GM10248 (cell line): ENCODE measurements at places on chromosomes 3 and 15.

DNA sequence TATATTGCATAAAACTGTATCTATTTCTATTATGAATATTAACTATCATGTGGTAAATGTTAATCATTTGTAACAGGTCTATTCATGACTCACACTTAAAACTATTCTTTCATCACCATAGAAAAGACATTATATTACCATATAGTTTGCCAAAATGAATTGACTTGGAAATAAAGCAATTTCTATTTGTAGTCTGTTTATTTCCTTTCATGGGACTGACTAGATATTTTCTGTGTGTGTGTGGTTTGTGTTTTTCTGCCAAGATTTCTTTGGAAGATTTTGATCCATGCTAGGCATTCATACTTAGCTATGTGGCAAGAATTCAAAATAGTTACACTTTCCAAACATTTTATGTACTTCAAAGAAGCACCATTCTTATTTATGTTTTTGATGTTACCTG is 522.5 kb upstream of the AGTR1 start:
- DNase-seq: no peak

DNA sequence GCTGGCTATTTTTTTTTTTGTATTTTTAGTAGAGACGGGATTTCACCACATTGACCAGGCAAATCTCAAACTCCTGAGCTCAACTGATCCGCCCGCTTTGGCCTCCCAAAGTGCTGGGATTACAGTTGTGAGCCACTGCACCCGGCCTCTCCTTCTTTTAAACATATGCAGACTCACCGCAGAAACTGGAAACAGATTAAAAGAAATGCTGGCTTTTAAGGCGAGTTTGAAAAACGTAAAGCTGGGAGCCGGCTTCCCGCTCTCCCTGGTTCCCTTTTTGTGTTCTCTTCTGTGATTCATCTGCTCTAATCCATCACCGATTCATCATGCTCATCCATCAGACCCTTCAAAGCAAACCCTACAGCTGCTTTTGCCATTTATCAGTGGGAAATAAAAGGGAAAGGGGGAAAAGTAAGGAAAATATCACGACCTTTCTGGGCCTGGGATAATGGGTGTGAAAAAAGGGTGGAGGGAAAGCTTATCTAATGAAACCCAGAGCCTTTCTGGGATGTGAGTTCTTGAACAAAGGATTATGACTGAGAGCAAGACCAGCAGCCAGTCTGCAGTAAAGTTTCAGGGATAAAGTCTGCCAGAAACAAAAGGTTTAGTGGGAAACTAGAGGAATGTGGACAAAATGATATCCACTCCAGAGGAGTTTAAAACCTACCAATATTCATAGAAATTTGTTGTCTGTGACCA is 92.3 kb upstream of the LRIG1 start:
- DNase-seq: no peak

- DNase-seq: peak; percentile 68
Observed at GRCh38 chr3:4693620-4694019, 200.5 kb downstream of the ITPR1 start.

DNA sequence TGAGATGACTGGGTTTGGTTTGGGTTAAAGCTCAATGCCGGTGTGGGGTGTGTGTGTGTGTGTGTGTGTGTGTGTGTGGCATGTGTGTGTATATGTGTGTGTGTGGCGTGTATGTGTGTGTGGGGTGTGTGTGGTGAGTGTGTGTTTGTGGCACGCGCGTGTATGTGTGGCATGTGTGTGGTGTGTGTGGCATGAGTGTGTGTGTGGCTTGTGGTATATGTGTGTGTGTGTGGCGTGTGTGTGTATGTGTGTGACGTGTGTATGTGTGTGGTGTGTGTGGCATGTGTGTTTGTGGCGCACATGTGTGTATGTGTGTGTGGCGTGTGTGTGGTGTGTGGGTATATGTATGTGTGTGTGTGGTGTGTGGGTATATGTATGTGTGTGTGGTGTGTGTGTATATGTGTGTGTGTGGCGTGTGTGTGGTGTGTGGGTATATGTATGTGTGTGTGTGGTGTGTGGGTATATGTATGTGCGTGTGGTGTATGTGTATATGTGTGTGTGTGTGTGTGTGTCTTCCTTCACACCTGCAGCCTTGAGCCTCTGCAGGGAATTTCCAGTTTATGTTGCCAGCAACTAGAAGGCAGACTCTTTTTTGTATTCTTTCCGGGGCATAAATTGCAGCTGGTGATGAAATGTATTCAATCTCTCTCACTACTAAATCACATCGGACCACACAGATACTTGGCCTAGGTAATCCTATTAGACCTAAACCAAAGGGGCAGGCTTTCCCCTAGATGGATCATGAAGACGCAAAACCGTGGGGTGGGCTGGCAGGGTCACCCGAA is 34.8 kb downstream of the CHRD start:
- DNase-seq: no peak

- DNase-seq: no peak
Observed at GRCh38 chr15:35741881-35742280, 195.9 kb upstream of the DPH6 start.

DNA sequence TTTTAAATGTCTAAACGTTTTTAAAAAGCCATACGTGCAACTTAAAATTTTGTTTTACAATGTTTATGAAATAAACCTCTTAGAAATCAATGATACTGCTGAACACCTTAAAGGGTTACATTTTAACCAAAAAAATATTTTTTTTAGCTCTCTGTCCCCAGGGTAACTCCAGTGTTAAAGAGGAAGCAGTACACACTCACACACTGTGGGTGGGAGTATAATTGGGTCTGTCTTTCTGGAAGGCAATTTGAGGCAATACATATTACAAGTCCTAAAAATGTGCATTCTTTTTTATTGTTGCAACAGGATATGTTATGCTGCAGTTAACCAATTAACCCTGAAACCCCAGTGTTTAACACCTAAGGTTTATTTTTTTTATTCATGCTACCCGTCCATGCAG is 34.1 kb downstream of the WHAMM start:
- DNase-seq: no peak

- DNase-seq: no peak
Observed at GRCh38 chr15:88818920-88819319, 15.7 kb downstream of the ACAN start.

DNA sequence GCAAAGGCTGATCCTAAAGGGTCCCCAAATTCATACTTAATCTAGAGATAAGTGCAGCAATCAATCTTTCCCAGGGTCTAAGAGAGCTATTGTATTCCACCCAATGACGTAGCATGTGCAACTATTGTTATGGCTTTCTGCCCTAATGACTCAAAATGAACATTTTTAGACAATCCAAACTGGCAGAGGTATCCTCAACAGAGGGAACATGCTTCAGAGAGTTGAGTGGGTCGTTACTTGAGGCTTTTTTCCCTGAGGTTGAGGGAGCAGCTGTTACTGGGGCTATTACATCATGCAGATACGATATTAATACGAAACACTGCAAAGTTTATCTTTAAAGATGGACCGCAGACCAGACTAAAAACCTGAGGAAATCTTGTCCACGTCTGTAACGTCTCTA is 278.3 kb upstream of the WNT5A start:
- DNase-seq: no peak

DNA sequence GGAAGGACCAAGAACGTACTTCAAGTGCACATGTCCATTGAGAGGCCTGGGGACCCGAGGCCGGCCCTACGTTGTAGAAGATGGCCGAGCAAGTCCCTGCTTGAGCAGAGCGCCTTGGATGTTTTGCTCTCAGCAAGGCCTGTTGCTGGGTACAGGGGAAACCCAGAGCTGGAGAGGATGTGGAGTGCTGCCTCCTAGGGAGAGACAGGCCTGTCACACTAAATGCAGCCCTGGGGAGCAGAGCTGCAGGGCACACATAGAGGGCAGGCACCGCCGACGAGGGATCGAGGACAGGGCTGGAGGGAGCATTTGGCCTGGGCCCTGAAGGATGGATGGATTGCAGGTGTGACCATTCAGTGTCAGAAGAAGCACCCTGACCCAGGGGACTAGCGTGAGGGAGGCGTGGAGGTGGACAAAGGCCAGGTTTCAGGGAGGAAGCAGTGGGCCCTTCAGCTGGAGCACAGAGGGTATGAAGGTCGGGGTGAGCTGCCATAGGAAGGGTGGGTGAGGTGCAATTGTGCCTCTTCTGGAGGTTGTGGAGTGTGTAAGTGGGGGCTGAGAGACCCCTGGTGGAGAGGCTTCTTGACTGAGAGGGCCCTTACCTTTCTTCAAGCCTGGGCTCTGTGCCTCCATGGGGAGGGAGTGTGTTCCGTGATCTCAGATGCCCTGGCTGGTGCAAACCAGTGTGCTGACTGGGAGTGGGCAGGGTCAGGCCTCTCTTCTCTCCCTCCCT is 142.4 kb downstream of the CHDH start:
- no peak for DNase-seq

GRCh38 chr3:169148448-169149348 is 514.8 kb downstream of the MECOM start:
- no peak for DNase-seq

GRCh38 chr3:177959188-177959587 is 577.0 kb upstream of the KCNMB2 start:
- no peak for DNase-seq

- no peak for DNase-seq
Observed at GRCh38 chr3:164687211-164687610, 391.1 kb downstream of the SI start.

- DNase-seq: no peak
Observed at GRCh38 chr3:33980252-33980651, 181.8 kb downstream of the PDCD6IP start.

- no peak for DNase-seq
Observed at GRCh38 chr3:156425651-156426050, 129.3 kb downstream of the SSR3 start.
